ENCODE measurements at places on chromosomes 12 and 14. TPM values are rescaled to one million over a fixed set of nuclear protein-coding genes. Genes with fewer than 3 reads are reported as not detected.

The LPAR5 gene
- 0.47 TPM for total RNA-seq

The NDRG2 gene
- total RNA-seq: 3.3 TPM

The TSHR gene
- not detected for total RNA-seq

The PSMB11 gene
- not detected for total RNA-seq

The GARIN6 gene
- total RNA-seq: not detected

The SAV1 gene
- 28.5 TPM for total RNA-seq

The IL22 gene
- not detected for total RNA-seq

The KRT2 gene
- total RNA-seq: not detected

The OR6C65 gene
- total RNA-seq: not detected

The OR10G3 gene
- total RNA-seq: not detected

The SPX gene
- total RNA-seq: 2.3 TPM

The GPR65 gene
- total RNA-seq: not detected

The KRT6C gene
- not detected for total RNA-seq

The PRKD1 gene
- total RNA-seq: 2.6 TPM

The NFATC4 gene
- 0.67 TPM for total RNA-seq

The DTX3 gene
- 18.8 TPM for total RNA-seq

The PAX9 gene
- 2.9 TPM for total RNA-seq

The FGF23 gene
- not detected for total RNA-seq

The CACNA2D4 gene
- total RNA-seq: not detected

The ARHGEF40 gene
- 8.7 TPM for total RNA-seq

The KIF21A gene
- 20.1 TPM for total RNA-seq

The INHBE gene
- total RNA-seq: 0.12 TPM

The ASCL1 gene
- total RNA-seq: not detected

The SOAT2 gene
- total RNA-seq: 0.23 TPM

The LRIG3 gene
- total RNA-seq: 6.0 TPM

The WNT1 gene
- not detected for total RNA-seq

The AKAP5 gene
- 0.46 TPM for total RNA-seq

The AVPR1A gene
- total RNA-seq: not detected

The PYGL gene
- total RNA-seq: 151 TPM

The USP44 gene
- total RNA-seq: not detected

The SLCO1B1 gene
- 0.42 TPM for total RNA-seq

The REC8 gene
- total RNA-seq: 5.5 TPM

The RTL1 gene
- total RNA-seq: 0.32 TPM

The ENDOU gene
- total RNA-seq: not detected

The RIMBP2 gene
- total RNA-seq: not detected

The AMIGO2 gene
- total RNA-seq: 183 TPM

The BCL2L14 gene
- not detected for total RNA-seq

The KRT82 gene
- not detected for total RNA-seq

The GALNT8 gene
- total RNA-seq: not detected

The SLC25A21 gene
- total RNA-seq: 0.53 TPM

The OTUB2 gene
- total RNA-seq: 4.4 TPM
